ENCODE measurements at places on chromosomes 6 and 20.

- no peak overlapping the region for H3K4me3 ChIP-seq
- no peaks in the 10 kb centered on the region for H3K4me1 ChIP-seq
- DNase-seq = no peak
- H3K36me3 ChIP-seq = no peaks in the 10 kb centered on the region
- no peaks in the 10 kb centered on the region for H3K27me3 ChIP-seq
Measured at GRCh38 chr6:101626269-101626668, 232.8 kb downstream of the GRIK2 start.

GRCh38 chr6:136750696-136751521, 41.4 kb downstream of the MAP3K5 start:
- no peaks in the 10 kb centered on the region for H3K4me1 ChIP-seq
- no peak overlapping the region for H3K27ac ChIP-seq
- no peak overlapping the region for H3K4me3 ChIP-seq
- H3K27me3 ChIP-seq = no peaks in the 10 kb centered on the region

DNA sequence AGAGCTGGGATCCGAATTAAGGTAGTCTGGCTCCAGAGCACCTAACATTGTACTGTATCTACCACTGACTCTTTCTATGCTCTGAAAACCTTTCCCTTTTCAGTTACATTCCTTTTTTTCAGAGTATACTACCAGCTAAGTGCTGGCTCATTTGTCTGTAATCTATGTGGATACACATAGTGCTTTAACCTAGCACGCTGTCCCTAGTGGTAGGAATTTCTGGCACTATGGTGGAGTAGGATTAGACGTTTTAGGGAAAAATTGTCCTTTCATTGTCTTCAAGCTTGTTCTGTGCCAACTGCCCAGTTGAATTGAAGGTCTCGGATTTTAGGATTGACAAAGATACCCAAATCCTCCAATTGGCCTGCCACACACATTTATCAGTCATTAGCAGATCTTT, 259.1 kb upstream of the FERMT1 start:
- no peaks in the 10 kb centered on the region for H3K27me3 ChIP-seq
- H3K36me3 ChIP-seq = no peaks in the 10 kb centered on the region
- no peak overlapping the region for H3K27ac ChIP-seq
- no peaks in the 10 kb centered on the region for H3K4me1 ChIP-seq
- DNase-seq = peak; percentile 62

DNA sequence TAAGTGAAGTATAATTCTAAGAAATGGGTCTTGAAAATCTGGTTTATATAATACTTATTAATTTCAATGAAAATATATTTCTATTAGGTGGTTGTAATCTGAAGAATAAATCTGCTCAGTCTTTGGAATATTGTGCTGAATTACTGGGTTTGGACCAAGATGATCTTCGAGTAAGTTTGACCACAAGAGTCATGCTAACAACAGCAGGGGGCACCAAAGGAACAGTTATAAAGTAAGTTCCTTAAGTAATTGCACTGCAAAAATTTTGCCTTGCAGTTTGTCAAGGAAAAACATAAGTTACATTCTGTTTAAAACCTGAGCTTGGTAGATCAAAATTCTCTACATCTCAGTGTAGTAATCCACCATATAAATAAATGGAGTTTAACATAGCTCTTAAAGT, 106.0 kb downstream of the MYO6 start:
- H3K27me3 ChIP-seq = no peaks in the 10 kb centered on the region
- peak; percentile 64 for DNase-seq
- H3K36me3 ChIP-seq = peaks cover 10% of the 10 kb centered on the region
- no peak overlapping the region for H3K4me3 ChIP-seq
- peaks cover 2% of the 10 kb centered on the region for H3K4me1 ChIP-seq

DNA sequence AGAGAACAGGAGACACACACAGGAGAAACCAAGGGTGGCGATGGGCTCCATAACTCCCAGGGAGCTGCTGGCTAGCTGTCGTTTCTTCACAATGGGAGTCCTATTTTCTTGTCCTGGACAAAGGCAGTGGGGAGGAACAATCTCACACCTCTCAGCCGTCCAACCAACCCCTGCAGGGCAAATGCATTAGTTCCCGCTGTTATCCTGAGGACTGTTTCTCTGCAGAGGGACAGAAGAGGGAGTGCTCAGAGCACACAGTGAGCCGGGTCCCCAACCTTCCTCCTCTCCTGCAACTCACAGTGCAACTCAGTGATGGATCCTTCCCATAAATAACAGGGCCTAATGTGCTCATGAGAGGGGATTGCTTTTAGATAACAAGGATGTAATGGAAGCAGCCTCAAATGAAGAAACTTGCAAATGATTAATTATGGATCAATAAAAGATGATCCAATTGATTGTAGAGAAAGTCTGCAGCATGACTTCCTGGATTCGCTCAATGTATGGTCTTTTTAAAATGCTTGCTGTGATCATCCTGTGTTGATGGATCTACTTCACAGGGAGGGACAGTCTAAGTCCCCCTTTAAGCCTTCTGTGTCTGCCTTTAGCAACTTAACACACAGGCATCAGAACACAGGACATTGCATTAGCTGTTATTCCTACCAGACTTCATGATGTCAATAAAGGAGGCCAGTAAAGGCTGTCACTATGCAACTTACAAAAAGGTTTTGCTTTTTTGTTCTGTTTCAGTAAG, 453.4 kb upstream of the AGPAT4 start:
- no peak overlapping the region for H3K27ac ChIP-seq
- no peaks in the 10 kb centered on the region for H3K27me3 ChIP-seq
- no peak for DNase-seq
- H3K4me1 ChIP-seq = peaks cover 2% of the 10 kb centered on the region

GRCh38 chr20:31833931-31834521, 11.4 kb downstream of the FOXS1 start:
- no peak overlapping the region for H3K4me3 ChIP-seq
- H3K27me3 ChIP-seq = no peaks in the 10 kb centered on the region
- H3K27ac ChIP-seq = no peak overlapping the region
- no peaks in the 10 kb centered on the region for H3K36me3 ChIP-seq
- no peak for DNase-seq
- peaks cover 59% of the 10 kb centered on the region for H3K4me1 ChIP-seq

DNA sequence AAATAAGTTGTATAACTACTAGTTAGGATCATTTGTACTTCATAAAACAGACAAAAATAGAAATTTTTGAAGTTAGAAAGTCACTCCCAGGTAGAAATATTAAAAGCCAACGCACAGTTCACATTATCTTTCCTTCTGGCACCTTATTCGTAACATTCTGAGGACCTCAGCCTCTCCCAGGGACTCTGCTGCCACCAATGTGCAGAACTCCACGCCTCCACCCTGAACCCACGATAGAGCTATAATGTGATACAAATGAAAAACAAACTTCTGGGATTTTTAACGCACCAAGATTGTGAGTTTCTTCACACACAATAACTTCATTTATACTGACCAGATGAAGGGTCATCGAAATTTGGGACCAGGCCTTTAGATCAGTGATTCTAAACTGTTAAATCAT, 9.5 kb downstream of the BMP7 start:
- H3K4me3 ChIP-seq = no peak overlapping the region
- H3K36me3 ChIP-seq = no peaks in the 10 kb centered on the region
- DNase-seq = no peak
- no peaks in the 10 kb centered on the region for H3K4me1 ChIP-seq

- H3K4me1 ChIP-seq = no peaks in the 10 kb centered on the region
- H3K27ac ChIP-seq = no peak overlapping the region
- DNase-seq = no peak
- no peaks in the 10 kb centered on the region for H3K36me3 ChIP-seq
- no peak overlapping the region for H3K4me3 ChIP-seq
- H3K27me3 ChIP-seq = no peaks in the 10 kb centered on the region
Measured at GRCh38 chr6:18883851-18884250, 496.7 kb downstream of the RNF144B start.

All from mesenchymal stem cell (in vitro differentiated cells and primary cell).